ENCODE measurements at places on chromosomes 4 and X.

DNA sequence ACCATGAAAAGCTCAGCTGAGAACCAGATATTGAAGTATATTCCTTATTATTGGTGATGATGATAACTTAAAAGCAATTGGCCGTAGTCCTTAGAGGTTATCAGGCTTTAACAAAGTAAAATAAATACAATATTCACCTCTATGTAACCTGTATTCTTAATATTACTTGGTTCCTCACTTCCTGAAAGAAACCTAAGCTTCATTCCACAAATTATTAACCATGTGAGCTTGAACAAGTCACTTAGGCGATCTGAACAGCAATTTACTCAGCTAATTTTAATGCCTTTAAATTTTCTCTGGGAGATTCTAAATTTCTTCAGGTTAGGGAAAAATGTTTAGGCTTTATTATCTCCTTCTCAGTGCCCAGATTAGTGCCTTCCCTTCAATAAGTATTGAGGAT is 69.2 kb downstream of the CLDN22 start:
- no peak for DNase-seq

GRCh38 chr4:118676128-118676527 is 9.1 kb upstream of the METTL14 start:
- DNase-seq: no peak

DNA sequence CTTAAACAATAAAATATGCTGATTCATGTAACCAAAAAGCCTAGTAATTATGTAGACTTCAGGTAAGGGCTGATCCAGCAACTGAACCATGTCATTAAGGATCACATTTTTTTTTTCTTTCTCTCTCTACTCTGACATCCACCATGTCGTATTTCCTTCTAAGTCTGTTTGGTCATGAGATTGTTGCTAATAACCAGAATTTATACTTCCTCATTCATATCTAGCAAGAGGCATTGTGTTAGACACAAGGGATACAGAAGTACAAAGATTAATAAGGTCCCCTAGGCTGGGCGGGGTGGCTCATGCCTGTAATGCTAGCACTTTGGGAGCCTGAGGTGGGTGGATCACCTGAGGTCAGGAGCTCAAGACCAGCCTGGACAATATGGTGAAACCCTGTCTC is 24.1 kb downstream of the PHEX start:
- DNase-seq: no peak

GRCh38 chr4:163707873-163708272 is 213.4 kb downstream of the TMA16 start:
- no peak for DNase-seq

All from kidney capillary endothelial cell (primary cell).